ENCODE measurements at places on chromosomes 1 and 21. TPM values are rescaled to one million over a fixed set of nuclear protein-coding genes. Genes with fewer than 3 reads are reported as not detected.
A peak's percentile ranks its signal among the peaks of the same experiment; 100 is the strongest.

GRCh38 chr21:18893406-18893805 lies 489.8 kb upstream of the TMPRSS15 start:
- H3K36me3 ChIP-seq: no peaks in the 10 kb centered on the region
- H3K27ac ChIP-seq: no peak overlapping the region
- no peaks in the 10 kb centered on the region for H3K4me1 ChIP-seq
- DNase-seq: no peak

- peaks cover 8% of the 10 kb centered on the region for H3K4me1 ChIP-seq
- H3K27me3 ChIP-seq: peaks cover 62% of the 10 kb centered on the region
- H3K27ac ChIP-seq: no peak overlapping the region
- H3K36me3 ChIP-seq: no peaks in the 10 kb centered on the region
Observed at GRCh38 chr1:158185770-158186169, 5.1 kb downstream of the CD1D start.

- no peak for DNase-seq
- H3K36me3 ChIP-seq: peaks cover 20% of the 10 kb centered on the region
- peak overlapping the region; percentile 96 for H3K4me3 ChIP-seq
- H3K4me1 ChIP-seq: peaks cover 61% of the 10 kb centered on the region
Observed at GRCh38 chr21:39313042-39313570, 326 bp downstream of the BRWD1 start.

DNA sequence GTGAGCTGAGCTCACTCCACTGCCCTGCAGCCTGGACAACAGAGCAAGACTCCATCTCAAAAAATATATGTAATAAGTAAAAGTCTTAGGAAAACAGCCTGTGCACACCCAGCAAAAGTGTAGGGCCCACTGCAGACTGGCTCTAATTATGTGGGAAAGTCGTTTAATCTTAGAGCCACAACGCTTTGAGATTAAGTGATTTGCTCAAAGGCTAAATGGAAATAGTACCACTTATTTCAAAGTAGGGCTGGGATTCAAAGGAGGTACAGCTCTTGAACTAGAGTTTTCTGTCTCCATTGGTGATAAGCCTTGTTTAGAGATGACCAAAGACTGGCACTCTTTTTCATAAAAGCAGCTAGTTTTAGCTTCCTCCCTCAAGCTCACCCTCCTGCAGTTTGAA lies 2.2 kb downstream of the TACSTD2 start:
- H3K4me3 ChIP-seq: peak overlapping the region; percentile 20
- no peak for DNase-seq
- peaks cover 89% of the 10 kb centered on the region for H3K27me3 ChIP-seq
- peaks cover 45% of the 10 kb centered on the region for H3K4me1 ChIP-seq

DNA sequence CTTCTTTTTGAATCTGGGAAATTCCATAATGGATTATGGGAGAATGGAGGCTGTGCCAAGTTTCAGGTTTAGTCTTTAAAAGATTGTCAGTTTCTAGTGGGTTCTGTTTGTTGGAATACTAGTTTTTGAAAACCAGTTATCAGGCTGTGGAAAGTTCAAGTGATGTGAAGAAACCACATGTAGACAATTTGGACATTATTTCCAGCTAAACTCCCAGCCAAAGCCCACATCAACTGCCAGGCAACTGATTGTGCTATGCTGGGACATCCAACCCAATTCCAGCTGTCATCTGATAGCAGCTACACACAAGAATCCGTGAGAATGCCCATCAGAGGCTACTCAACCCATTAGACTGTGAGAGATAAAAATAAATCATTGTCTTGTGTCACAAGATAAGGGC lies 546.1 kb upstream of the ADAMTS5 start:
- H3K4me3 ChIP-seq: no peak overlapping the region
- peaks cover 2% of the 10 kb centered on the region for H3K36me3 ChIP-seq
- no peaks in the 10 kb centered on the region for H3K27me3 ChIP-seq

DNA sequence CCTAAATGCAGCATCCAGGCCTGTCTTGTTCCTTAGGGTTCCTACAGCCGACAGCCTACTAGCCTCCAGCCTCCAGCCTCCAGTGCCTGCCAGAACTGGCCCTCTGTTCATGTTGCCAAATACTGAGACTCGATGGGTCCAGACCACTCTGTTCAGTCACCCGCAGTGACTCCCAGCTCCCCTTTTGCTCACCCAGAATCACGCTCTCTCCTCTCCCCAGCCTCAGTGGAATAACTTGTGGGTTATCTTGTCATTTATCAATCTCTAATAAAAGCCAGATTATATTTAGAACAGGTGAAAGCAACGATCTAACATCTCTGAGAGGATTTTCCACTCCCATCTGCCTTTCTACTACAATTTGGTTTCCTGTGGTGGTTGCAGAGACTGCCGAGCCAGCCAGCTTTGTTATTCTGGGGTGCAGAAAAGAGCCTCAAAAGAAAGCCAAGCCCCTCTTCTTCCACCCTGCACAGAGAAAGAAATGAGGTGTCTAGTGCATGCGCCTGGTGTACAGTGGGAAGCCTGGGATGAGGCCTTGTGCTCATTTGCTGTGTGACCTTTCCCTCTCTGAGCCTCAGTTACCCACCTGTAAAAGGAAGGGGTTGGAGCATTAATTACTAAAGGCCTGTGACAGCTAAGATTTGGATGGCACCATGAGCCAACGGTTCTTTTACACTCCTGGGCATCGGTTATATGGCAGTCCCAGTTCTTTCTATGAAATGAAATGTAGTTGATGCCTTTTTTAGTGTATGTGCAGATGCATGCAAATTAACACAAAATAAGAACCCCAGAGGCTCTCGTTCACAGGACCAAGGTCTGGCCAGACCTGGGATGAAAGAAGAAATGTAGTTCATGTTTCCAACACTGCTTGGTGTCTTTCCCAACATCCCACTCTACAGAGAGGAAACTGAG lies 42.9 kb upstream of the ID3 start:
- H3K4me1 ChIP-seq: peaks cover 60% of the 10 kb centered on the region
- H3K27ac ChIP-seq: peak overlapping the region; percentile 68
- peak overlapping the region; percentile 67 for H3K4me3 ChIP-seq
- H3K27me3 ChIP-seq: no peaks in the 10 kb centered on the region

- no peaks in the 10 kb centered on the region for H3K36me3 ChIP-seq
- H3K27ac ChIP-seq: no peak overlapping the region
- H3K27me3 ChIP-seq: peaks cover 20% of the 10 kb centered on the region
- H3K4me1 ChIP-seq: peaks cover 17% of the 10 kb centered on the region
Observed at GRCh38 chr1:41348394-41348793, 12.8 kb upstream of the FOXO6 start.

DNA sequence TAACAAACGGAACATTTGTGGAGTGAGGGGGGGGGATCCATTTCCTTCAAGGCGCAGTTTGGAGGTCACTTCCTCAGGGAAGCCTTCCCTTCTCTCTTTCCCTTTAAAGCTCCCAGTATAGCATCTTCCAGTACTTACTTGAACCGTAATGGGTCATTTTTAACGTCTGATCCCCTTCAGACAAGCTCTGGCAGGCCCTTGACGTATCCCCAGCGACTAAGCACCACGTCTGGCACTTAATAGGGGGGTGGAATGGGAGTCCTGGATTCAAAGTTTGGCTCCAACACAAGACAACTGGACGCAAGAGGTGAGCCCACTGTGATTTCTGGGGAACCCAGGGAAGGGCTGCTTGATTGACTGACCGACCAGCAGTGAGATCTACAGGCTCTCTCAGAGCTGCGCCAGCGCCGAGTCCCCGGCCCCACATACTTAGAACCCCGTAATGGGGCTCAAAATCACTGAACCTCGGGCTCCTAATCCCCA lies 441 bp downstream of the YARS1 start:
- H3K27me3 ChIP-seq: no peaks in the 10 kb centered on the region
- H3K4me3 ChIP-seq: peak overlapping the region; percentile 95
- H3K27ac ChIP-seq: peak overlapping the region; percentile 95
- no peak for DNase-seq

GRCh38 chr1:28144203-28145135 lies 32.0 kb downstream of the PTAFR start:
- H3K36me3 ChIP-seq: no peaks in the 10 kb centered on the region
- H3K4me3 ChIP-seq: peak overlapping the region; percentile 79
- peak; percentile 75 for DNase-seq
- H3K27me3 ChIP-seq: peaks cover 61% of the 10 kb centered on the region
- H3K4me1 ChIP-seq: peaks cover 20% of the 10 kb centered on the region

DNA sequence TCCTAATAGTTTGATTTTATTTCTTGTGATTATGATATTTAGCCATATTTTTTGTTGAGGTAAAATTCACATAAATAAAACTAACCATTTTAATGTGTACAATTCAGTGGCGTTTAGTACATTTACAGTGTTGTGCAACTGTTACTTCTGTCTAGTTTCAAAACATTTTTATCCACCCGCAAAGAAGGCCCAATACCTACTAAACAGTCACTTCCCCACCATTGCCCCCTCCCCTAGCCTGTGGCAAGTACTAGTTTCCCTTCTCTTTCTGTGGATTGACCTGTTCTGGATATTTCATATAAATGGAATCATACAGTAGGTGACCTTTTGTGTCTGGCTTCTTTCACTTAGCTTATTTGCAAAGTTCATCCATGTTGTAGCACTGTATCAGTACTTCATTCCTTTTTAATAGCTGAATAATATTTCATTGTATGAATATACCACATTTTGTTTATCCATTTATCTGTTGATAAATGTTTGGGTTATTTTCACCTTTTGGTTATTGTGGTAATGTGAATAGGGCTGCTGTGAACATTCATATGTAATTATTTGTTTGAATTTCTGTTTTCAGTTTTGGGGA lies 4.1 kb downstream of the FLVCR1 start:
- DNase-seq: no peak
- H3K27ac ChIP-seq: no peak overlapping the region
- H3K4me1 ChIP-seq: peaks cover 21% of the 10 kb centered on the region
- no peak overlapping the region for H3K4me3 ChIP-seq
- H3K27me3 ChIP-seq: no peaks in the 10 kb centered on the region

DNA sequence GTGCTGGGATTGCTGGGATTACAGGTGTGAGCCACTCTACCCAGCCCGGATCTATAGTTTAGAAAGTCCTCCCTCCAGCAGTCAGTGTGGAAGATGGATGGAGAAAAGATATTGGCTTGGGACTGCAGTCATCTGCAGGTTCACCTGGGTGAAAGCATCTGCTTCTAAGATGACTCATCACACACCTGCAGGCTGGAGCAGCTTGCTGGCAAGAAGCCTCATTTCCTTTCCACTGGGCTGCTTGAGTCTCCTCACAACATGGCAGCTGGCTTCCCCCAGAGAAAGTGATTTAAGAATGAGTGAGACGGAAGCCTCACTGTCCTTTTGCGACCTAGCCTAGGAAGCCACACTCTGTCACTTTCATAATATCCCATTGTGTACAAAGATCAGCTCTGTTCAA lies 50.0 kb downstream of the FOXO6 start:
- H3K4me3 ChIP-seq: no peak overlapping the region
- H3K4me1 ChIP-seq: no peaks in the 10 kb centered on the region
- H3K27ac ChIP-seq: no peak overlapping the region
- DNase-seq: no peak
- H3K27me3 ChIP-seq: peaks cover 22% of the 10 kb centered on the region

- no peak overlapping the region for H3K4me3 ChIP-seq
- no peaks in the 10 kb centered on the region for H3K27me3 ChIP-seq
- no peak overlapping the region for H3K27ac ChIP-seq
- H3K36me3 ChIP-seq: no peaks in the 10 kb centered on the region
- H3K4me1 ChIP-seq: no peaks in the 10 kb centered on the region
- DNase-seq: no peak
Observed at GRCh38 chr1:102884238-102884637, 224.1 kb downstream of the COL11A1 start.

DNA sequence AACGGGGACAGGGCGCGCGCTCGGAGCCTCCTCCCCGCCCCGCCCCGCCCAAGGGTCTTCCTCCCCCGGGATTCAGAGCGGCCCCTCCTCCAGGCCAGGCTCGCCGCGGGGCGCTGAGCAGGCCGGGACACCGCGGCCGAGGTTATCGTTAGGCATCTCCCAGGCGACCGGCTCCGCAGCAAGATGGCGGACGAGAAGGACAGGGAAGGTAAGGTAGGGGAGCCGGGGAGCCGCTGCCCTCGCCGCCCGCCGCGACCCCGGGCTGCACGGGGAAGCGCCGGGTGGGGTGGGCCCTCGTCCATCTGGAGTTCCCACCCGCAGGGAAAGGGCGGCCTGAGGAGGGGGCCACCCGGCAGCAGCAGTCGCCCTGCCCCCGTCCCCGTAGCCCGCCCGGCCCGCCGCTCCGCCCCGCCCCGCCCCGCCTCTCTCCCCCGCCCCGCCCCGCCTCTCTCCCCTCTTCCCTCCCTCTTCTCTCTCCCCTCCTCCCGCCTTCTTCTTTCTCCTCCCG lies 105.9 kb upstream of the HNRNPU start:
- no peaks in the 10 kb centered on the region for H3K36me3 ChIP-seq
- peaks cover 23% of the 10 kb centered on the region for H3K4me1 ChIP-seq
- H3K27me3 ChIP-seq: no peaks in the 10 kb centered on the region
- H3K27ac ChIP-seq: no peak overlapping the region
- DNase-seq: peak; percentile 77

DNA sequence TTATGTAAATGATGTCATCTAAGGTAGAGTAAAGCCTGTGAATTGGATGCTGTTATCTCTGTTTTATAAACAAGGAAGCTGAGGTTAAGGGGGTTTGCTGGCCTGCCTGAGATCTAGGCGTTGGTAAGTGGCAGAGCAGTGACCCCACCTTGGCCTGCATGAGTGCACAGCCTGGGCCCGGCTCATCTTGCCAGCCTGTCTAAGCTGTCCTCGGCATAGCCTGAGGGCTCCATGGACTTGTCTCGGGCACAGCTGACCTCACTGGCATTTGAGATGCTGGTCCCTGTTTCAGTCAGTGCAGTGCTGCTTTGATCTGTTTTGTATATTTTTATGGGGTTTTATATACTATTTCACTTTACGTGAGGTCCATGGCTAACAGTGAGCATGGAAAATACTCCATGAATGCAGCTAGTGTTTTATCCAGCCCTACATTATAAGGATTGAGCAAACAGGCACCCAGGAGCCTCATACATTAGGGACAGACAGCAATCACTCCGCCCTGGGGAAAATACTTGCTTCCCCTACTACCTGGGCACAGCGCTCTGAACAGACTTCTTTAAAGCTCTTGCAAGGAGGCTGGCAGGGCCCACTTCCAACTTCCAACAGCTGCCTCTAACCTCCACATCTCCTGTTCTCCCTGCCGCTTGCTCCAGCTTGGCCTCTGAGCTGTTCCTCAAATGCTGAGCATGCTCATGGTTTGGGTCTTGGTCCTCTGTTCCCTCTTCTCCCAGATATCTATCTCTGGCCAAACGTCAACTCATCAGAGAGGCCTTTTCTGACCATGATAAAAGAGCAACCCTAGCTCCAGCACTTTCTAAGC lies 150.6 kb upstream of the HMGB4 start:
- H3K36me3 ChIP-seq: no peaks in the 10 kb centered on the region
- DNase-seq: no peak
- no peak overlapping the region for H3K27ac ChIP-seq
- no peak overlapping the region for H3K4me3 ChIP-seq
- H3K27me3 ChIP-seq: peaks cover 6% of the 10 kb centered on the region
- no peaks in the 10 kb centered on the region for H3K4me1 ChIP-seq

GMEB1 gene
- 18.9 TPM for total RNA-seq

SH2D2A gene
- total RNA-seq: 246 TPM

KMO gene
- total RNA-seq: 0.21 TPM

IGSF21 gene
- total RNA-seq: not detected

IGFN1 gene
- 0.46 TPM for total RNA-seq

SLAMF6 gene
- total RNA-seq: 48.8 TPM

PCNX2 gene
- 26.2 TPM for total RNA-seq

Data from activated T-cell treated with anti-CD3 and anti-CD28 coated beads, Interleukin-2, amount 50 U/mL, for 72 hours (primary cell).